ENCODE measurements at places on chromosomes 2 and 18.

DNA sequence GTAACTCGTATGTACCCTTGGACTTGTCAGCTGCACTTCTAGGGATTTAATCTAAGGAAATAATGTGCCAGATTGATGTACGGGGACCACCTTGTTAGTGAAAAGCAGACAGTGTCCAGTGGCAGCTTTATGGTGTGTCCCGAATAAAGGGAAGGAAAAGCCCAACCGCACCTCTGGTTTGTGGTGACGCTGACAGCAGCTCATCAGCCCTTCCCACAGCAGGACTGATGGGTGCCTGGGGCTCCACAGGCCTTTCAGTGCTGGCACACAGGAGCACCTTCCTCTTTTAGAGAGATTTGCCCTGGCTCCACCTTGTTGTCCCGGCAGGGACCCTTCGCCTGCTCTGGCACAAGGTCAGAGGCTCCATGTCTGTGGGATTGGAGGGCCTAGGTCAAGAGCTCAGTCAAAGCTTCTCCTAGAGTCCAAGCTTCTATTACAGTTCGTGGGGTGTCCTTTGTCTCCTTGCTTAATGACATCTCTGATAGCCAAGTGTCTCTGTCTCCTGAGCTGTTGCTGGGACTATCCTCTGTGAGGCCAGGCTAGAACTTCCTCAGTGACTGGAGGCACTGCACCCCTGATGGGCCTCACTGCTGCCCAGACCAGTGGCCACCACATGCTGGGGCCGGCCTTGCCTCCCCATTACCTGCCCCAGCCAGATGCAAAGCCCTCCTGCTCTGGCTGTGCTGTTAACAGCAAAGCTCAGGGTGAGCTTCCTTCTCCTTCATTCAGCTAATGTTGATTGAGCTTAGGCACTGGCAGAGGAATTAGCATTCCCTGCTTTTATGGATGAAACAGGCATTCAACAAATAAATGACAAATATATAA, 33.0 kb upstream of the SCLY start:
- no peak for DNase-seq

DNA sequence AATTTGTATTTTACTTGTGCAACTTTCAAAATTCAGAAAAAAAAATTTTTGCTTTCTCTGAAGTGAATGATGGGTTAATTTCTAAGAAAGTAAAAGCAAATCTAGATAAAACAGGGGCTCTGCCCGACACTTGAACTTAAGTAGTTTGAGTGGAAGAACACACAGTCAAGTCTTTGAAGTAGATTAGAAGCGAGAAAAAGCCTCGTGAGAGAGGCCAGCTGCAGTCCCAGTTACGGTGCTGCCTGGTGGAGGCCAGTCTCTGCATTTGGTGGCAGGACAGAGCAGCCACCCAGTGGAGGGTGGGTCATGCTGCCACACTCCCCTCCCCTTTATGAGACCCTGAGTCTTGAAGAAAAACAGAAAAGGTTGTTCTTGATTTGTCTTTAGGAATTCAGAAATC, 81.8 kb downstream of the INPP5D start:
- no peak for DNase-seq

DNA sequence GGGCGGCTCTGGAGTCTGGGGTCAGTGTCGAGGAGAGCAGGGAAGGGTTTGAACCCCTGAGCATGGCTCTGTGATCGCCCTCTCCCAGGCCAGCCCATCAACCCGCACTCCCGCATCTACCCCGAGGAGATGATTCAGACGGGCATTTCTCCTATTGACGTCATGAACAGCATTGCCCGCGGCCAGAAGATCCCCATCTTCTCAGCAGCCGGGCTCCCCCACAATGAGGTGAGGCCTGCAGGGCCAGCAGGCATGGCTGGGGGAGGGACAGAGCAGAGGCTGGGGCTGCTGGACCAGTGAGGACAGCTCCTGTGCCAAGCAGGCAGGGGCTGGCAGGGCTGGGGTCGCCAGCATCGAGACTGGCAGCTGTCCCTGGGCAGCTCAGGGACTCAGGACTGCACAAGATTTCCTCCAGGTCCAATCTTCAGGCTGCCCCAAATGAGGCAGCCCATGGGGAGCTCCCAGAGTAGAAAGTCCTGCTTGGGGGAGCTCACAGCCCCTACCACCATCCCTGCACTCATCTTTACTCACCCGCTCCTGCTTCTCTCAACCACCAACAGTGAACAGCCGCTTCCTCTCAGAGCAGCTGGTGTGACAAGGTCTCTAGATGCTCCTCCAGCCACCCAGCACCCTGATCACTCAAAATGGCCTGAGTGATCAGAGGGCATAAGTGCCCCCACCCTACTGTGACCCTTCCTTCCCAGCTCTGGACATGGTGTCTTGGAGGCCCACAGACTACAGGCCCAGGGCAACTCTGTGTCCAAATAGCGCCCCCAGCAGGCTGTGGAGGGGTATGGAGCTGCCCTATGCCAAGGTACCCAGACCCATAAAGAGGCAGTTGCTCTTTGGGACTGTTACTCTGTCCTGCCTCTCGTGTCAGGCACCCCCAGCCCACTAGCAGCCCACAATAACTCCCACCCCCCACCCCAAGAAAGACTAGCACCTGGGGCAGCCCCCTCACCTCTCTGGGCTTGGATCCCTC, 18.3 kb upstream of the ANKRD53 start:
- peak; percentile 16 for DNase-seq

- DNase-seq = no peak
These were observed 11.5 kb downstream of the PGAP1 start for GRCh38 chr2:196914867-196915460.

GRCh38 chr2:29229640-29230039, 114.4 kb downstream of the CLIP4 start:
- DNase-seq = no peak

GRCh38 chr2:152493945-152494528, 159.1 kb downstream of the FMNL2 start:
- no peak for DNase-seq

- DNase-seq = no peak
These were observed 108.8 kb downstream of the STPG4 start for GRCh38 chr2:47046271-47046670.

DNA sequence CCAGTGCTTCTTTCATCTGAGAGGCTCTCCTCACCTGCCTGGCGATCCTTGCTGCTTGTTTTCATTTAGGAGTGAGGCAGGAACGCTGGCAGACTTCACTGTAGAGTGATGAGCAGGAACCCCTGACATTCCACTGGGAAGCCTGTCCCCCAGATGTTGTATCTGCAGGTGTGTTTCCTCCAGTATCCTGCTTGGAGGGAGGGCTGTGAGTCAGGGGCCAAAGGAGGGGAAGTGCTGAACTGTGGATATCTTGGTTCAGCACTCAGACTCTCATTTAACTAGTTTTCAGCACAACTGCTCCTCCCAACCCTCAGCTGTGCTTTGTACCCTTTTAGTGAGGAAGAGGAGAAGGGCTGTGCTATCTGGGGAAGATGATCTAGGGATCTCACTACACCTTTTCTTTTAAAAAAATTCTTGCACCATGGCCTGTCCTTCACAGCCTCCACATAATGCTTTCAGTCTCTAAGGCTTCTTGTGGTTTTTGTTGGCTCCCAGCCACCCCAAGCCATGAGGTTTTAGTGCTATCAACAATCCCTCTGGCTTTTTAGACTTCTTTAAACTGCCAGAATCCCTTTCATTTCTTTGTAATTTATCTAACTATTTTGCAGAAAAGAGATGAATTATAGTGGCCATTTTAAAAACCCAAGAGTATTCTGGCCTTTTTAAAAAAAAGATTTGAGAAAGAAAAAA, 11.2 kb downstream of the ANKAR start:
- no peak for DNase-seq

GRCh38 chr2:147910990-147911473, 66.2 kb downstream of the ACVR2A start:
- DNase-seq = peak; percentile 23

DNA sequence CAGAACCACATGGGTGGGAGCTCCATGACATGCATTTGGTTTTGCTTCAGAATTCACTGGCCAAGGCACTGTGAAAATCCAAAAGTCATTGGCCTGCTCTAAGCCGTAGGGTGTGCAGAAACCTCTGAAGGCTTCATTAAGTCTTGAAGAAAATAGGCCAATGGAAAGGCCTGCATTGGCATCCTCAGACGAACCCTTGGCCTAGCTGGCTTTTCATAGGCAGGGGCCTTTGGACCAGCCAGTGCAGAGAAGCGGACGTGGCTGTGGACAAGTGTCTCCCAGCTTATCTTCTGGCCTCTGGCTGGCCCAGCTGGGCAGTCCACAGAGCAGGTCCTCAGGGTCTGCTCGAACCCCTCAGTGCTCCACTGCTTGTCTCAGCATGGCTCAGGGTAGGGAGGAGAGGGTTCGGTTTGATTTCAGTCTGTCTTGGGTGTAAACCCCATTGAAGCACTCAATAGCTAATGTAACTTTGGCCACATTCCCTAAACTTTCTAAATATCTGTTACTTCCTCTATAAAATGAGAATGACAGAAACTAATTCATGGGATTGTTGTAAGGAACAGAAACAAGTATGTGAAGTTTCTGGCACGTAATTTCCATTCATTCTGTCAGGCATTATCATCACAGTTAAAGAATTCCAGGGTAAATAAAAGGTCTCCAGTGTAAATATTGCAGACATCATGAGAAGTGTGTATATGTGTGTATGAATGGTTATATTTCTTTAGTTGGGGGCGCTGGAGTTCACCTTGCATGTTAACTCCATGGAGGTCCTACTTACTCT, 125.5 kb downstream of the TFCP2L1 start:
- DNase-seq = no peak

DNA sequence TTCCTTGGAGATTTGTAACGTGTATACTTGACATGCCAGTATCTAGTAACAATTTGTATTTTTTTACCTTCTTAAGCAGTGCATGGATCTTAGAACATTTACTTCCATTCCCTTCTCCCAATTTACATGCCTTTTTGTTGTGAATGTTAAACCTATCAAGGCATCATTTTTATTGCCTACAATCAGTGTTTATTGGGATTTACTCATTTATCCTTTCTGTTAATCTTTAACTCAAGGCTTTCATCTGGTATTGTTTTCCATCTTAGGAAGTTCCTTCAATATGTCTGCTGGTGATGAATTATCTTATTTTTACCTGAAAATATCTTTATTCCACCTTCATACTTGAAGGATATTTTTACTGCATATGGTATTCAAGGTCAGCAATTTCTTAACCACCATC, 88.5 kb upstream of the EMILIN2 start:
- DNase-seq = no peak

GRCh38 chr18:6683112-6683876, 46.2 kb upstream of the ARHGAP28 start:
- no peak for DNase-seq

DNA sequence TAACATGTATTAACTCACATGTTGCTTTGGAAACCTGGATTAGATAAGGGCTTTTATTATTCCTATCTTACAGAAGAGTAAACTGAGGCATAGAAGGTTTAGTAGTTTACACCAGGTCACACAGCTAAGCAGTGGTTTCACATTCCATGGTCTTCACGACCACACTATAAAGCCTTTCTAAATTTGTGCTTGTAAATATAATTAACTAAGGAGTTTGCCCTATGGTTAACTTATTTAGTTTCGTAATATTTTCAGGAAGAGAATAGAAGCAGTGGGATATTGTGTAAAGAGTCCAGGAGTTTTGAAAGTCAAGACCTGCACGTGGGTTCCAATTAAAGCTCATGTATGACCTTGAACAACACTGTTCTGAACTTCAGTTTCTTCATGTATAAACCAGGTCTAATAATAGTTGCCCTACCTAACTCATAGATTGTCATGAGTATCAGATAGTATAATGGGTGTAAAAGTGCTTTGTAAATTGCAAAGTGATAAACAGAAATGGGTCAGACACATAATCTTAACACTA, 19.5 kb upstream of the SOS1 start:
- no peak for DNase-seq

- DNase-seq = no peak
These were observed 24.1 kb upstream of the OTOS start for GRCh38 chr2:240164586-240164985.

GRCh38 chr2:98372579-98372978, 26.3 kb downstream of the CNGA3 start:
- no peak for DNase-seq

- no peak for DNase-seq
These were observed 590.9 kb downstream of the IRS1 start for GRCh38 chr2:226208726-226209125.

DNA sequence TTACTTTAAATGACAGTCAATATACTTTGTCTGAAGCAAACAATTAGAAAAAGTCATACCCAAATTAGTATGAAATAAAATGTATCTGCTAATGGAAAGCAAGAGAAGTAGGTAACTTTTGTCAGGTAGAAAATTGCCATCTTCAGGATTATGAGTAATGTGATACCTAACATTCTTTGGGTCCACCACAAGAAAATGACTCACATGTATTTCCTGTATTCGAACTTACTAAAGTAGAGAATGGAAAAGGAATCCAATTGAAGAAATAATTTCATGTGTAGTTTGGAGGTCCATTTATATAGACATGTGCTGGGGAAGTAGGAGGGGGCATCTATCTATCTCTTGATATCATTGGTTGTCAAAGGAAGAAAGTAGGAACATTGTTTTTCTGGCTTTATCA, 636.2 kb upstream of the CHAC2 start:
- no peak for DNase-seq

DNA sequence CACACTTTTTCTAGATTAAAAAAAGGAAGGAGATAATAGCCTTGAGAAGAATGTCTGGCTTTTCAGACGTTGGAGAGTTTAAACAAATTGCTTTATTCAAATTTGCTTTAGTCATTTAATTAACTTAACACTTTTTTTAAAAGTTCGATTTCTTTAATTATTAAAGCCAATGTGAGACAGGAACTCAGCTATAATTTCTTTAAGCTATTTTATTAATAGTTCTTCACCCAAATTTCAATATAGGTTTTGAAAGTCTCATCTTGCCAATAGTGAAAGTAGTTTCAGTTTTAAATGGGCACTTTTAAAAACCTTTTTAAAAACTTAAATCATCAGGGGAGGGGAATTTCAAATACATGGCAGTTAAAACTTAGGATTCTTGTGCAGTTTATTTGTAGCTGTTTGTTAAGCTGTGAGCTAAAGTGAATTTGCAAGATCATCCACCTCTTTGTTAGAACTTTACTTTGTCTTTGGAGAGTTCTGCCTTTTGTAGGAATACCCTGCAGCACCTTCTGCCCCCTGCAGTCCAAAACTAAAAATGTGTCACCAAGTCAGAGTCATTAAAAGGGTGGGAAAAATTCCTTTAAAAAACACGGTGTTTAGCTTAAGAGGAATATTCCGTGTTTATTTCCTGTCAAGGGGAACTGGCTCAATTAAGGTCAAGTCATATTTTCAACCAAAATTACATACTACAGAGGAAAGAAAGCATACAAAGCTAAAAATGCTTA, 4.6 kb downstream of the TGIF1 start:
- peak; percentile 33 for DNase-seq

DNA sequence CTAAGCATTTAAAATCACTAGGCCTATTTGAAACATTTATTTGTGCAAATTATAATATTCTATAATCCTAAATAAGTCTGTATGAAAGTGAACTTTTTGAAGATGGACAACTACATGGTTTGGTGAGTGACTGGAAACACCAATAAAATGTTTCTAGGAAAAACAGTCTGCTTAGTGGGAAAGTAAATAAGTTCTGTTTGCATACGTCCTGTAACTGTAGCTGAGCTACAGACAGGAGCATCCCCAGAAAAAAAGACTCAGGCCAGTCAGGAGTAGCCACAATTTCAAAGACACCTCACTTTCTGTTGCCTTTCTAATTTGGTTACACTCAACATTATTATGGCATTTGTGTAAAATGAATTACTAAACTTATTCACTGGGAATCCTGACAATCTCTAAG, 28.4 kb upstream of the KCNJ3 start:
- no peak for DNase-seq

All from activated CD4-positive, alpha-beta memory T cell treated with anti-CD3 and anti-CD28 coated beads, Interleukin-2, amount 10 ng/mL, durations not matched to agents 7 days and 5 days (primary cell).